ENCODE measurements at places on chromosomes 3 and 15.

GRCh38 chr3:74613521-74614106 is 845 bp downstream of the CNTN3 start:
- DNase-seq, result no peak

GRCh38 chr3:58307639-58308215 is 1.4 kb downstream of the HTD2 start:
- peak; percentile 45 for DNase-seq

GRCh38 chr3:138381950-138382715 is 33.8 kb downstream of the MRAS start:
- no peak for DNase-seq

GRCh38 chr3:56456117-56456516 is 12.2 kb downstream of the ERC2 start:
- no peak for DNase-seq

DNA sequence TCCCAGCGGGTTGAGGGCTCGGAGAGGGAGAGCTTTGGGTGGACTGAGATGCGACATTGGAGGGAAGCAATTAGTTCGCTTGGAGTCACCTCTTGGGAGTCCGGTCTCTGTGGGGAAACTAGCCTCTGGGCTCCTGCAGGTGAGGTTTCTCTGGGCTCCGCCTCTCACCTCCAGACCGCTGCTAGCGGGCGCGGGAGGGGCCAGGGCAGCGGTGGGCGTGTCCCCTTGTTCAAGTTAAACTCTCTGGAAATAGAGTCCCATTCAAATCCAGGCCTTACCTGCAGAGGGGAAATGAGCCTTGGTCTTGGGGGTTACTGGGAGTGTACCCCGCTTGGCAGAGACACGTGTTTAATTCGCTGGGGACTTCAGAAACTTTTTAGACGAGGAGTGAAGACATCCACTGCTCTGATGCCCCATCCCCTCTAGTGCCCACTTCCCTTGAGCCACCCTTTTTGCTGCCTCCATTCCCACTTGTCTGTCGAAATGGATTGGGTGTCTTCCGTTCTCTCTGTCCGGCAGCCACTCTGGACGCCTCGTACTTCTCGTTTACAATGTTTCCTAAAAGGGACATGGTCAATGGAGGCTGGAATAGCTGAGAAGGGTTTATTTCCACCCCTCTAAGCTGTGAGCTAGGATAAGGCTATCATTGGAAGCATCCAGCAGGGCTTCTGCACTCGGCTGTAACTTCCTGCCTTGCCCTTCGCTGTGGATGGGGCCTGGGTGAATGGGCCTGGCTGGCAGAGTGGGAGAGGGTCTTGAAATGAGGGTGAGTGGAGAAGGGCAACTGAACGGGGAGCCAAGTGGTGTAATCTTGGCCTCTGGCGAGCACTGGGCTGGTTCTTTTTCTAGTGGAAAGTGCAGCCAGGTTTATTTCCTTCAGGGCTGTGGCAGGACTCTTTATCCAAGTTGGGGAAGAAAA is 1.1 kb downstream of the MITF start:
- DNase-seq, result no peak

DNA sequence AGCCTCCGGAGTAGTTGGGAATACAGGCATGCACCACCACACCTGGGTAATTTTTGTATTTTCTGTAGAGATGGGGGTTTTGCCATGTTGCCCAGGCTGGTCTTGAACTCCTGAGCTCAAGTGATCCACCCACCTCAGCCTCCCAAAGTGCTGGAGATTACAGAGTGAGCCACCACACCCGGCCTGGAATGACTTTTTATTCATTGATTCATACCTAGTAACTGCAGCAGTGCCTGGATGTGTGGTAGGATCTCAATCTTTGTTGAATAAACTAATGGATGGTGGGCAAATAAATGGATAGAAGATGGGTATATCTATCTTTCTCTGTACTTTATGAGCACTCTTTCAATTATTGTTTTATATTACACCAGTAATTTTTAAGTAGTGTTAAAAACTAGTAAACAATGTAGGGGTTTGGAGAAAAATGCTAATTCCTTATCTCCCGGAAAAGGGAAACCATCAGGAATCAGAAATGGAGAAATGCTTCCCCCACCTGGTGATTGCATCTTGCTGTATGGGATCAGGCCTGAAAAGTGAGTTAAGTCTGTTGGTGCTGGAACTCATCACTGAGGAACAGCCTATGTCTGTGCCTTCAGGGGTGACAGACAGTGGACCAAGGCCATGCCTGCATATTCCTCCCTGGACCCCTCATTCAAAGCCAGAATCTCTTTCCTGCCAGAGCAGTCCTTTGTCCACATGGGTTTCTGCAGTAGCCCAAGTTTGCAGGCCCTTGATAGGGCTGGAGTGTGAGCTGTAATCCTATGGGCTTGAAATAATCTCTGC is 161.0 kb upstream of the CTDSPL start:
- no peak for DNase-seq

DNA sequence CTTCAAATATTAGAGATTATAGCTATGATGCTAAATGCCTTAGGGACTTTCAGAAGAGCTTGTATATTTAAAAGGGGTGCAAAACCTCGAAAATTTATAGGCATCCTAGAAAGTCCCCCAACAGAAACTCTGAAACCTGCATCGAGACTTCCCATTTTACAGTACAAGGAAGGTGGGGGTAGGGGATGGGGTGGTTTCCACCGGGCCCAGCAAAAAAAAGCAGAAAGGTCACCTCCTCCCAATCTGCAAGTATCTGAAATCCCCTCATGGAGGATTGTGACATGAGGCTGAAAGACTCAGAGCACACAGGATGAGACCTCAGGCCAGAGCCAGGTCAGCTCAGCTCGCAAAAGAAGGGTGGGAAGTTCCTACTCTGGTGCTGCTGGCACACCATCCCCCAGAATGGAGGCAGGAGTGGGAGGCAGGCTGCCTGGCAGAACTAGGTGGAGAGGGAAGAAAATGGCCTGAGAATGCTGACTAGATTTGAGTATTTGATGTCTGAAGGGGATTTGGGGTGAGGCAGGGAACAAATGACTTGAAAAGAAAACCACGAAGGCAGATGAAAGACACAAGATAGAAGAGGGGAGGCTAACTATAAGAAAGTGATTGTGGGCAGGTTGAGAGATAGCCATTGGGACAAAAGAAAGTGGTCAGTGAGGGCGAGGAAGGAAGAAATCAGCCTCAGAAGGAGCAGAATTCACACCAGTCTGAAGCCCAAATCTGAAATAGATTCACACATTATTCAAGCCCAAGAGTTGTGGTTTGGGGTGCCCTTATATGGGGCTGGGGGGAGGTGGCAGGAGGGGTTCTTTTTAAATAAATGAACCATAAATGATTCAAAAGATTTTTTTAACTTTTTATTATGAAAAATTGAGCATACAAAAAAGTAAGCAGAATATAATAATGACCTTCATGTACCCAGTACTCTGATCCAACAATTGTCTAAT is 22.5 kb upstream of the TSC22D2 start:
- DNase-seq, result no peak

DNA sequence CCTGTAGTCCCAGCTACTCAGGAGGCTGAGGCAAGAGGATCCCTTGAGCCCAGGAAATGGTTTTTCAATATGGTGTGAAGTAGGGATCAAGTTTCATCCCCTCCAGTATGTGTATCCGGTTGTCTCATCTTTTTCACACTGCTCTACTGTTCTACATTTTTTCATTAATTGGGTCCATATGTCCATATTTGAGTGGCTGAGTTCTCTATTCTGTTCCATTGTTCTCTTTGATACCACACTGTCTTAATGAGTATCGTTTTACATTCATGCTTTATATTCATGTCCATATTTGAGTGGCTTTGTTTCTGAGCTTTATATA is 81.6 kb upstream of the LRRFIP2 start:
- DNase-seq, result no peak
